ENCODE measurements at places on chromosomes 5 and 9. TPM values are rescaled to one million over a fixed set of nuclear protein-coding genes. Genes with fewer than 3 reads are reported as not detected.
A peak's percentile ranks its signal among the peaks of the same experiment; 100 is the strongest.

GRCh38 chr9:4168526-4168925 is 131.3 kb downstream of the GLIS3 start:
- no peak for DNase-seq

DNA sequence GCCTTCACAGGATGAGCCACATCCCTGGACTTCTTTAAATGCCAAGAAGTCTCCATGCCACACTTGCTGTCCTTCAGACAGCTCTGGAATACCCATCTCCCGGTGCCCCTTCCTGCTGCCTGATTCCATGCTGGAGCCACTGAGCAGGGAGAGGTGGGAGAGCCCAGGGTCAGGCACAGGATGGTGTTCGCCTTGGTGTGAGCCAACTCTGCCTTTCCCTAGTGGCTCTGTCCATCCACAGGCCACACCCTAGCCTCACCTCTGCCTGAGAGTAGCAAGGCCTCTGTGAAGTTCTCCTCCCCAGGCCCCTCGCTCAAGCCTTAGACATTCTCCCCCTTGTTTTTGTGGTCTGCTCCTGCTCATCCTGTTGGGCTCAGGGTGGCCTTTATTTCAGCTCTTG is 54.2 kb upstream of the ANGPTL2 start:
- no peak for DNase-seq

PCDHGA5 gene
- 1.5 TPM for total RNA-seq

- DNase-seq = no peak
Observed at GRCh38 chr5:125065741-125066140, 319.3 kb upstream of the ZNF608 start.

DNA sequence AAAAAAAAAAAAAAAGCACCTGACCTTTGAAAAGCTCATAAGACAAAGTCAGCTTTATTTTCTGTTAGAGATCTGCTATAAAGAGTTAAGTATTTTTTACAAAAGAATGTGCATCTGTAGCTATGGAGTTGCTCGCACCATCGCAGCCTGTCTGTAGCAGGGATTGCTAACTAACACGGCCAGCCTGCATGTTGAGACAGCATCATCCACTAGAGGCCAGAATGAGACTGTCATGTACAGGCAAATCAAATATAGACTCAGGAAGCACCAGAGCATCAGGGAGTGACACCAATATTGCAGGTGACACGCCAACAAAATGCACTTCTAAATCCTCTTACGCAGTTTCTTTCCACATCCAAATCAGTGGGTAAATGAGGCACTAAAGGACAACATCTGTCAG is 136.3 kb upstream of the RASEF start:
- peak; percentile 45 for DNase-seq

- no peak for DNase-seq
Observed at GRCh38 chr5:124956471-124957029, 210.1 kb upstream of the ZNF608 start.

DNA sequence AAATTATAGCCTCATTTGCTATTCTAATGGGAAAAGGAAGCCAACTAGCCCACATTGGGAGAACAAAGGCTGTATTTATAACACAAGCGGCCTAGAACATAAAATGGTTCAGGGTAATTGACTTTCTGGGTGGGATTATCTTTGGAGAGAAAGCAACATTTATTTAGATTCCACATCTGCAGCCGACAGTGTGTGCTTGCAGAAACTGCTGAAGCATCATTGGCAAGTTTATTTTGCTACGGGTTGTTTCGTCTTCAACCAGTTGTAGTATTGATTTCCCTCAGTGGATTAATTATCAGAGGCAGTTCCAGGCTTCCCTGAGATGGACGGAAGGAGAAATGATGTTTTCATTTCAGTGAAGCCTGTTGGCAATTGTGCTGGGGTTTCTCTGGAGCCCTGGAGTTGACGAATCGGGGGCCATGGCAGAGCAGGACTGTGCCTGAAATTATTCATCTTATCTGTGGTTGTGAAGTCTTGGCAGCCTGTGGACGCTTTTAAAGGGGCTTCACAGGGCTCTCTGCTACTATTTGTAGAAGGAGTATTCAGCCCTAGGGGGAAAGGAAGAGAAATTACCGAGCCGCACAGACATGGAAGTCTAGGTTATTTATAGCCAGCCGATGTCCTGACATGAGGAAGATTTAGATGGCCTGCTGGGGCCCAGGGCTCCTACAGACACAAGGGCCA is 290.6 kb upstream of the IRX4 start:
- no peak for DNase-seq

ANXA2R gene
- 1.7 TPM for total RNA-seq

DNA sequence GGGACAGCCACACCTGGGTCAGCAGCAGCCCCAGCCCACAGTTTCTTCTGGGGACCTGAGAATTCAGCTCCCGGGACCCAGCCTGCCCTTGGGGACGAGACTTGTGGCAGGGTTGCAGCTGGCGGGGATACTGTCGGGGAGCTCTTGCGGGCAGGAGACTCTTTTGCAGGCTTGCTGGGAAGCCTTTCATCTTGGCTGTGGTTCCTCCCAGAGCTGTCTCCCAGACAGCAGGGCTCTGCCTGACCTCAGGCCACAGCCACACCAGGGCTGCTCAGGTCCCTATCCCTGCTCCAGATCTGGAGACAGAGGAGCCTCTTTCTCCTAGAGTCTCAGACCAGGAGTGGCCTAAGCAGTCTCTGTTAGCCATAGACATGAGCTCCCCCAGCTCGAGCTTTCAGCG is 4.7 kb upstream of the MYMK start:
- no peak for DNase-seq

DNA sequence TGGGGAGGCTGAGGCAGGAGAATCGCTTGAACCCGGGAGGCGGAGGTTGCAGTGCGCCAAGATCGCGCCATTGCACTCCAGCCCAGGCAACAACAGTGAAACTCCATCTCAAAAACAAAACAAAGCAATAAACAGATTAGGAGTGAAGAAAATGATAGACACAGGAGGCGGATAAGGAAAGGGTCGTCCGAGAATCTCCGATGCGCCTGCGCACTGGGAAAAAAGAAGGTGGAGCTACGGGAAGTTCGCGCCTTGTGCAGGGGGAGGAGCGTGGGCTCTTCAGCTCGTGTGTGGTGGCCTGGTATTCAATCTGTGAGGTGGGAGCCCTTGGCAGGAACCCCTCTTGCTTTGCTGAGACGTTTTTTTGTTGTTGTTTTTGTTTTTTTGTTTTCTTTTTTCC is 47.3 kb downstream of the GNA14 start:
- no peak for DNase-seq

- no peak for DNase-seq
Observed at GRCh38 chr5:78888580-78889368, 96.3 kb downstream of the ARSB start.

DNA sequence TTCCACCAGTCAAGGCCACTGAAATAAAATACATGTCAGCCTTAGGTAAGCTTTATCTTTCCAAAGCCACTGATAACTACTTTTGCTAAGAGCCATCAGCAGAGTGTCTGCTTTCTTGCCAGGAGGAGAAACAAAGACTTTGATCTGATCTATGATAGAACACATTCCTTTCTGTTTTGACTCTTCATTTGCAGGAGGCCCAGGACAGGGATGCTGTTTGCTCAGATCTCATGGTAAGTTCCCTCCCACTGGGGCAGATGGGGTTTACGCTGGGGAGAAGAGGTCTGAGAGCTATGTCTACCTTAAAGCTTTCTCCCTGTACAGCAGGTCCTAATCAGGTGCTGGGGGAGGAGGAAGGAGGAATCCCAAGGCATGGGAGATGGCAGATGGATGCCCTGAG is 497.6 kb downstream of the NTRK2 start:
- no peak for DNase-seq

- no peak for DNase-seq
Observed at GRCh38 chr5:14110196-14110595, 32.9 kb upstream of the TRIO start.

- no peak for DNase-seq
Observed at GRCh38 chr9:121883281-121884056, 209.6 kb downstream of the TTLL11 start.

IFNA17 gene
- total RNA-seq = not detected

DNA sequence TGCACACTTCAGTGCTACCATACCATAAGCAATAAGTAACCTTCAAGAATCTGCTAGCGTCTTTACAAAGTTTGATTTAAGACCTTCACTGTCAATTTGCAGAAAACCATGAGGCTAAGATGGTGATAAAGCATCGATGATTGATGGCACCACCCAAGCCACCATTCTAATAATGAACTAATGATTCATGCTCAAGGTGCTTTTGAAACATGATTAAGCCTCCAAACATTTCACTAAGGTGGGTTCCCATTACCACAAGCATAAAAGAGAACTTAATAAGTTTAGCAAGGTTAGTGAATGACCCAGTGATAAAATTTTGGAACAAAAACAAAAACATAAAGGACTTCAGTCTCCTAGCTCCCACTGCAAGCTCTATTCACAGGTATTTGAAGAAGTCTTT is 214.7 kb downstream of the FBXL17 start:
- no peak for DNase-seq

DNA sequence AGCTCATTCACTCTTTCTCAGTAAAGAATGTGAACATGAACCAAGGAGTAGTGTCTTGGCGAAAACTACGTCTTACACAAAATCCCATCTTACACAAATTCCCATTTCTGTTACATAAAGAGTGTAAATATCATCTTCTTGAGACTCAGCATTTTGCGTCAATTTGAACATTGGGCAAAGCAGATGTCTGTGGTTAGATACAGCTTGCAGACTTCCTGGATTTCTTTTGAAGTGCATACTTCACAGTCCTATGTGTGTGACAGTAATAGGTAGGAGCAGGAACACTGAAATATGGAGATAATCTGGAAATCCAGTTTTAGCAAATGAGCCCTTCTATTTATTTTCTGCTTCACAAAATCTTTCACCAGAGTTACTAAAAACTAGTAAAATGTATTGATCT is 58.8 kb downstream of the C6 start:
- peak; percentile 2 for DNase-seq

ZFP37 gene
- total RNA-seq = 4.9 TPM

DNA sequence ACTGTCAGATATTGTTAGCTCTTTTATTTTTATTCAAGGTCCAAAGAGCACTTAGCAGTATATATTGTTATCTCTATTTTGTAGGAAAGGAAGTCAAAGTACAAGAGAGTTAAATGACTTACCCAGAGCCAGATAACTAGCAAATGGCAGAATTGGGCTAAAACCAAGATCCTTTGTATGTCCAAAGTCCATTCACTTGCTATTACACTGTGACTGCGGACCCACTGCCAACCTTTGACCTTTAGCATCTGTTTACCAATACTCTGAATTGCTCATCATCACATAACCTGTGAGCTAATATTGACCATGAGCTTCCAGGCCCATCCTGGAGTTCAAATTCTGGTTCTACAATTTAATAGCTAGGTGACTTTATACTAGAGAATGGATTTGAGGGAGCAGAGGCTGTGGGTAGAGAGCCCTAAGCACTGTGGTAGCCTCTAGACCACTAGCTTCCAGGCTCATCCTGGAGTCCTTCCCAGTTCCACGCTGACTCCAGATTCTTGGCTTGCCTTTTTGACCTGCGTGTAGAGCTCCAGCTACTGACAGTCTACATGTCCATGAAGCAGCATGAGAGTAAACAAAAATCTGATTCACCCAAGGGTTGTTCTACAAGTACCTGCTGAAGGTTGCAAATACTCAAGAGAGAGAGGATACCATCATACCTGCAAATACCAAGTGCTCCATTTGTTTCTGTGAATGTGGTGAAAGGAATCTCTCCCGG is 424.0 kb downstream of the SH3GL2 start:
- no peak for DNase-seq

FAF2 gene
- total RNA-seq = 42.4 TPM

DNA sequence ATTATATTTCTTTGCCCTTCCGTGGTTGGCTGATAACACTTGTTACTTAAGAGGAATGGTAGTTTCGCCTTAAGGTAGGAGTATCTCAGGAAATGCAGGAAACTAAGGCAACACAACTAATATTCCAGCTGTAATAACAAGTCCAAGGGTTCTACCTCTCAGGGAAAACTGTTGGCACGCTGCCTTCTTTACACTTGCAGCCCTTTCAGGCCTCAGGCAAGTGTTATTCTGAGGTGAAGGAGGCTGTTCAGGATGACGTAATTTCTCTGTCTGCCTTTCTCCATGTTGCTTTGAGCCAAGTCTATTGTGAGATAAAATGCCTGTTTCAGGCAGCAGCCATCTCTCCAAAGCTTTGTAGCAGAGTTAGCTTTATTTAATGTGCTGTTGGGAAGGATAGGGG is 38.0 kb downstream of the VCAN start:
- no peak for DNase-seq

DNA sequence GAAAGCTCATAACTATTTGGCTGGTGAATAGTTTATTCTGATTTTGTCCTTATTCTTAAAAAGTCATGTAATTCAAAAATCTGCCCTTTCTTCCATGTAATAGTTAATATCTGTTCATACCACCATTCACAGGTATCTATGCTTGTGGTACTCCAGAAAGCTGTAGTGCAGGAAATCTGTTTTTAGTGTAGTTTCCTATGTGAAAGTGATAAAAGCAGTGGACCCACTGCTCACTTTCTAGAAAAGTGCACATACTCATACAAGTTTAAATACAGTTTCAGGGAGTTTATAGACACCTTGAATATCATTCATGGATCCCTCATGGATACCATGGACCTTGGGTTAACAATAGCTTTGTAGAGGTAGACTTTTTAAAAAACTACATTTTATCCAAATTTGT is 20.2 kb downstream of the PBX3 start:
- no peak for DNase-seq

- peak; percentile 18 for DNase-seq
Observed at GRCh38 chr9:91751922-91752321, 198.1 kb downstream of the ROR2 start.

DNA sequence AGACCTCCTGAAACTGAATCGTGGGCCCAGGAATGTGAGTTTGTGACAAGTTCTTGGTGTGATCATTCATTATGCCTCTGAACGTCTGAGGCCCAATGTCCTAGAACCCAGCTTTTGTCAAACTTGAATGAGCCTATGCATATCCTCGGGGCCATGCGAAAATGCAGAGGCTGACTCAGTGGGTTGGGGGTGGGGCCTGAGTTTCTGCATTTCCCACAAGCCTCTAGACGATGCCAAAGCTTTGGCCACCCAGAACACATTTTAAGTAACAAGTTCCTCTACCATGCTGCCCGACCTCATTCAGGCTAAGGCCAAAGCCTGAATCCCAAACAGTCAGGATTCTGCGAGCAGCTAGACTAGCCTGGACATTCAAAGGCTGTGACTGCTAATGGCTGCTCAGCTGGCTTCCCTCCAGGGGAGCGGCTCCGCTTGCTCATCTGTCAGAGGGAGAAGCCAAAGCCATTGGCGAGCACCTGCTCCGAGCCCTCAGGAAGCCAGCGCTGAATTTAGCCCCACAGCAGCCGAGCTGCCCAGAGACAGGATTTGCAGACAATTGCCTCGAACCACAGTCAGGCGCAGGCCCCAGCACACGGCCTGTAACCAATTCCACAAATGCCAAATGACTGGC is 177.5 kb downstream of the ZDHHC21 start:
- peak; percentile 84 for DNase-seq

- DNase-seq = no peak
Observed at GRCh38 chr9:116494815-116495634, 192.1 kb upstream of the TRIM32 start.

- no peak for DNase-seq
Observed at GRCh38 chr9:38172586-38172985, 103.6 kb upstream of the SHB start.

SLC22A4 gene
- 5.6 TPM for total RNA-seq
